ENCODE measurements at places on chromosomes 1 and 21. TPM values are rescaled to one million over a fixed set of nuclear protein-coding genes. Genes with fewer than 3 reads are reported as not detected.

The ITPKB gene
- total RNA-seq: 13.7 TPM

The EPHA8 gene
- not detected for total RNA-seq

The ASAP3 gene
- 45.5 TPM for total RNA-seq

The AZIN2 gene
- total RNA-seq: 8.1 TPM

The PRMT6 gene
- 33.4 TPM for total RNA-seq

The RNU1-4 gene
- total RNA-seq: 2,478 TPM

The FCRL6 gene
- total RNA-seq: not detected

The GRHL3 gene
- total RNA-seq: 0.12 TPM

The ICOSLG gene
- total RNA-seq: 0.07 TPM

GRCh38 chr1:230210981-230211336 is 143.9 kb downstream of the GALNT2 start:
- DNase-seq: no peak

GRCh38 chr21:14989359-14989758 is 75.4 kb downstream of the NRIP1 start:
- DNase-seq: no peak

DNA sequence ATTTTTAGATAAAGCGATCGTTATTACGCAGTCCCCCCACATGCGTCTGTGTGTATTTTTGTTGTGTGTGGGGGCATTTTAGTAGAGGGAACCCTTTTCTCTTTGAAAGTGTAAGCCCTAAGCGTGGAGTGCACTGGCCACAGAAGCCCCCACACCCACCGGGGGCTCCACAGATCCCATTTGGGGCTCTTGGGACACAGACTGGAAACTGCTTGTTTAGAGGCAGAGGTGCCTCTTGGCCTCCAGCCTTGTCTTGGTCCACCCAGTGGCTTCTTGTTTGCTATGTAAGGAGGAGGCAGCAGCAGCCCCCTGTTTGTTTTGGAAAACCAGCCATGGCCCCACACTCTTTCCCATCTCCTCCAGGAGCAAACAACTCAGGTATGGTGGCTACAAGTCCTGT is 42.8 kb downstream of the SLC37A1 start:
- no peak for DNase-seq

DNA sequence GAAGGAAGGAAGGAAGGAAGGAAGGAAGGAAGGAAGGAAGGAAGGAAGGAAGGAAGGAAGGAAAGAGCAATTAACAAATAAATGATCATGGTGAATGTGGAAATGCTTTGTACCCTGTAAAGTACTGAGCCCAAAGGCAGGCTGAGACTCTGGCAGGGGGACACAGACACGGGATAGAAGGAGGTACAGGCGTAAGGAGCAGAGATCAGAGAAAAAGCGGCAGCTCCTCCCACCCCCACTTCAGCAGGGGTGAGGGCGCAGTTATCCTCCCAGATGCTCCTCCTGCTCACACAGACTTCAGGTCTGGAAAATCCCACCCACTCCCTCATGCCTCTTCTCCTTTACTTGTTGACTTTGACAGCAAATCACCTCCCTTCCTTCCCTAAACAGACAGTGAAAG is 464.5 kb downstream of the MATN1 start:
- no peak for DNase-seq

- DNase-seq: no peak
These were observed 560.2 kb downstream of the SMYD3 start for GRCh38 chr1:245946905-245947304.

DNA sequence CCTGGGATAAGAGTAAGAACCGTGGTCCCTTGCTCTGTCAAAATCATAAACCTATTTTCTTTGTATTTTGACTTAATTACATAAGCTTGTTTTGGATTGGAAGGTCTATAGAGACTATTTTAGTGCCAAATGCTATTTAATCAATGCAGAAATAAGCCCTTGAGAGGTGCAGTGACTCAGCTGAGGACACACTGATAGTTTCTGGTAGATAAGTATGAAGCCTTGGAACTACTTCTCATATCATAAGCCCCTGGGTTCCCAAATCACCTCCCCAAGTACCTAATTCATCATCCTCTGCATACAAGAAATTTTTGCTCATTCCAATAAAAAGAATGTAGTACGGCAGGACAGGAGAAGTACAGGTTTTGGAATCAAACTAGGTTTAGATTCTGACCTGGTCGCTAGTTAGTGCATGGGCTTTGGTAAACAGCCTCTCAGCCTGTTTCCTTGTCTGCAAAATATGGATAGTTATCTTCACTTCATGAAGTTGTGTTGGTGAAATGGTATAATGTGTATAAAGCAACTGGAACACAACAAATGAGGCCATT is 3.3 kb upstream of the CD55 start:
- DNase-seq: no peak

GRCh38 chr1:241706257-241706656 is 54.2 kb downstream of the WDR64 start:
- DNase-seq: no peak

GRCh38 chr21:42558846-42559245 is 45.2 kb downstream of the SLC37A1 start:
- DNase-seq: no peak

- no peak for DNase-seq
These were observed 104.0 kb downstream of the BRINP2 start for GRCh38 chr1:177274687-177275211.

- no peak for DNase-seq
These were observed 68.8 kb upstream of the DNAH14 start for GRCh38 chr1:224860488-224861338.

- DNase-seq: no peak
These were observed 39.9 kb upstream of the AK4 start for GRCh38 chr1:65108025-65108642.

- no peak for DNase-seq
These were observed 109.7 kb upstream of the SYT6 start for GRCh38 chr1:114263343-114263742.
